ENCODE measurements at places on chromosomes 13 and 19. TPM values are rescaled to one million over a fixed set of nuclear protein-coding genes. Genes with fewer than 3 reads are reported as not detected.

Gene SHD
- total RNA-seq: not detected

Gene KIR3DL1
- 0.25 TPM for total RNA-seq

Gene SLC5A5
- total RNA-seq: 0.16 TPM

Gene PDCD2L
- total RNA-seq: 6.7 TPM

Gene ALOX5AP
- total RNA-seq: 25.0 TPM

Gene STOML3
- total RNA-seq: not detected

Gene NTN5
- total RNA-seq: 0.85 TPM

Gene CERS1
- total RNA-seq: 0.50 TPM

Gene LILRA6
- total RNA-seq: 2.9 TPM

Gene CYP2A7
- total RNA-seq: not detected

Gene SIGLEC10
- total RNA-seq: 33.8 TPM

Gene ZNF835
- total RNA-seq: 5.3 TPM

Gene LYPD3
- 1.7 TPM for total RNA-seq

Gene LRRC4B
- total RNA-seq: 1.2 TPM

Gene SLC27A1
- total RNA-seq: 21.9 TPM

Gene RNF225
- 0.25 TPM for total RNA-seq

Gene CLEC4M
- 0.54 TPM for total RNA-seq

Gene CD37
- 35.7 TPM for total RNA-seq

Gene SBK3
- total RNA-seq: 0.66 TPM

Gene KLK12
- total RNA-seq: not detected

Gene POU2F2
- total RNA-seq: 9.8 TPM

Gene SIGLEC14
- total RNA-seq: 11.5 TPM

Gene SIAH3
- total RNA-seq: 0.03 TPM

Gene MYH14
- total RNA-seq: 81.4 TPM

Gene USF2
- 118 TPM for total RNA-seq

Gene CGB2
- not detected for total RNA-seq

Gene COL4A2
- total RNA-seq: 265 TPM

Gene WDR62
- total RNA-seq: 0.69 TPM

Gene ZNF625
- 11.4 TPM for total RNA-seq

Gene MYO1F
- total RNA-seq: 35.8 TPM

Gene PLA2G4C
- total RNA-seq: 16.5 TPM

Gene IZUMO1
- total RNA-seq: 0.79 TPM

Gene ZNF563
- 6.8 TPM for total RNA-seq

Gene DKKL1
- 0.57 TPM for total RNA-seq

Gene IQCN
- total RNA-seq: 6.3 TPM

Gene PNMA8A
- total RNA-seq: 16.2 TPM

Gene ZNF439
- total RNA-seq: 13.2 TPM
